ENCODE measurements at places on chromosomes 6 and 20. TPM values are rescaled to one million over a fixed set of nuclear protein-coding genes. Genes with fewer than 3 reads are reported as not detected.

Gene TMC2
- not detected for total RNA-seq

DNA sequence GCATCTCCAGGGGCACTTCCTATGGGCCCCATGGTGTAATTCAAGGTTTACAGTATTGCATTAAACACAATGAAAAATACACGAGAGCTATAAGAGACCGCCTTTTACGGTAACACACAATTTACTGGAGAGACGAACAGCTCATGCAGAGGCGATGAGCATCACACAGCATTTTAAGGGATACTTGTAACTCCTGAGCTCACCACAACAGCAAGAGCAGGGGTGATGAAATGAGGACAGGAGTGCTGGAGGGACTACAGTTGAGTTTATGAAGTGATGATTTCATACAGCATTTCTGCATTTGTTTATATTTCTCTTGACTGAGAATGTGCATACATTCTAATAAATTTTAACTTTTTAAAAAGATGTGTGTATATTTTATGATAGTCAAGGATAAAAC is 113.9 kb downstream of the WDR27 start:
- no peak for DNase-seq

Gene NKAIN2
- 0.11 TPM for total RNA-seq

DNA sequence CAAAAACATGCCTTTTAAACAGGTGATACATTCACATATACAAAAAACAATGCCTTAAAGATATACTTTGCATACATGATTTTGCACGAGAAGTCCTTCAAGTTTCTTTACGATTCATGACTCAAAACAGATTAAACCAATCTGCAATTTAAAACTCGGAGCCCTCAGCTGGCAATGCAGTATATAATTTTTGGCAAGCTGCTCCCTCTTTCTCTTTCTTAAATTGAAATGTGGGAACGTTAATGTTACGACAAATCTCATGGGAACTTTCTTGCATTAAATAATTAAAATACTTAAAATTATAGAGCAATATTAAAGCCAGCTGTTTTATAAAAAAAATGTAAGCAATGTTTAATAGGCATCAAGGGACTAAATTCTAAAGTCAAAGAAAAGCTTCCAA is 334.6 kb downstream of the ESR1 start:
- no peak for DNase-seq

DNA sequence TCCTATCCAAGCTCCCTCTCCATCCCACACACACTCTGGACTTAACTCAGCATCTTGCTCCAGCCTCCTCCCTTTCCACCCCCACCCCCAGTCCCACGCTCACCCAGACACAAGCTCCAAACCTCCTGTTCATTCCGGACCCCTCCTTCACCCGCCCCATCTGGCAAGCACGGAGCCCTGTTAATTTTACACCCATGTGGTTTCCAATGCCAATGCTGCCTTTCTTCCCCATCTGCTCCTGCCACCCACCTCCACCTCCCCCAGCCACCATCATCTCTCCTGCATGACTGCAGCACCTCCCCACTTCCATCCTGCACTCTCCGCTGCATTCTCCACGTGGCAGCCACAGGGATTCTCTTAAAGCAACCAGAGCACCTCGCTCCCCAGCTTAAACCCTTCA is 9.9 kb upstream of the CDK5RAP1 start:
- DNase-seq: no peak

Gene KCNQ5
- 4.5 TPM for total RNA-seq

Gene MCCD1
- total RNA-seq: not detected

GRCh38 chr6:14728396-14729024 is 517.4 kb upstream of the JARID2 start:
- DNase-seq: no peak

DNA sequence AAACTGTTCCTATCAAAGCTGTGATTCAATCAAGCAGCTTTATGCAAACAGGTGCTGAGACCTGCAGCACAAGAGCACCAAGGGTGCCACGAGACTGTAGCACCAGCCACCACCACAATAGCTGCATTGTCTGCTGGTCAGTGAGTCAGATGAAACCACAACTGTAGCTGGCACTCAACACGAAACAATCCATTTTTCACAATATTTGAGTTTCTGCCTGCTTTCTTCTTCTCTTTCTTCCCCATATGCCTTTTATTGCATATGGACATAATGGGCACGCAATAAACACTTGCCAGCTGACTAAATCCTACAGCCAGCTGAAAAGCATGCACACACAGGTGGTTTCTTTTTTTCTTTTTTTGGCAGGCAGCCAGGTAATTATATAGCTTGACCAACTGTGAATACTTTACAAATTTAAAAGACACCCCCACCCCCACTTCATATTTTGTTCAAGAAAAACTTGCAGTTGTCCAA is 16.6 kb downstream of the SLC2A12 start:
- DNase-seq: no peak

- no peak for DNase-seq
Observed at GRCh38 chr20:59665656-59666555, 61.6 kb downstream of the PHACTR3 start.

All from ascending aorta (tissue), 2 donors.